Forelimb muscle (tissue), 1 donor: ENCODE measurements at places on chromosomes 1 and 21. TPM values are rescaled to one million over a fixed set of nuclear protein-coding genes. Genes with fewer than 3 reads are reported as not detected.

PDE4B gene
- 16.7 TPM for polyA plus RNA-seq

TAF1A gene
- polyA plus RNA-seq, result 8.3 TPM

ZYG11A gene
- polyA plus RNA-seq, result 0.05 TPM

PIK3C2B gene
- 27.6 TPM for polyA plus RNA-seq

CD58 gene
- polyA plus RNA-seq, result 10.3 TPM

ERG gene
- polyA plus RNA-seq, result 16.4 TPM

F13B gene
- not detected for polyA plus RNA-seq

UTS2 gene
- polyA plus RNA-seq, result not detected

RPTN gene
- polyA plus RNA-seq, result not detected

KRTAP12-2 gene
- polyA plus RNA-seq, result not detected

S100A9 gene
- polyA plus RNA-seq, result 21.2 TPM

KRTAP10-12 gene
- polyA plus RNA-seq, result not detected

LMX1A gene
- 1.3 TPM for polyA plus RNA-seq

AIRE gene
- not detected for polyA plus RNA-seq

PIGR gene
- not detected for polyA plus RNA-seq

TCEA3 gene
- 366 TPM for polyA plus RNA-seq

ANGPTL3 gene
- 0.30 TPM for polyA plus RNA-seq

SOX13 gene
- polyA plus RNA-seq, result 24.9 TPM

EFHD2 gene
- 28.8 TPM for polyA plus RNA-seq

WDR77 gene
- polyA plus RNA-seq, result 36.1 TPM

S100A7 gene
- polyA plus RNA-seq, result not detected

C1orf53 gene
- polyA plus RNA-seq, result 1.8 TPM

OSCP1 gene
- polyA plus RNA-seq, result 6.1 TPM

NCAM2 gene
- 4.8 TPM for polyA plus RNA-seq

NPHS2 gene
- not detected for polyA plus RNA-seq

GBP4 gene
- polyA plus RNA-seq, result 4.9 TPM

RAP1GAP gene
- polyA plus RNA-seq, result 1.7 TPM

GJB3 gene
- polyA plus RNA-seq, result not detected

ADGRB2 gene
- 13.6 TPM for polyA plus RNA-seq

PTPN14 gene
- polyA plus RNA-seq, result 14.1 TPM

CYP4A22 gene
- 0.09 TPM for polyA plus RNA-seq

MRPL39 gene
- 31.5 TPM for polyA plus RNA-seq

GPR52 gene
- not detected for polyA plus RNA-seq

NID1 gene
- polyA plus RNA-seq, result 230 TPM
